ENCODE measurements at places on chromosomes 6 and 20.

GRCh38 chr6:33144373-33144772 is 47.9 kb downstream of the COL11A2 start:
- no peak for DNase-seq

GRCh38 chr6:37025621-37026466 is 20.4 kb downstream of the FGD2 start:
- DNase-seq: no peak

GRCh38 chr6:14641423-14642135 is 524.0 kb downstream of the CD83 start:
- no peak for DNase-seq

GRCh38 chr6:26104457-26105108 is 17.4 kb downstream of the HFE start:
- DNase-seq: no peak

- no peak for DNase-seq
Measured at GRCh38 chr20:56835829-56836550, 206.9 kb downstream of the TFAP2C start.

- DNase-seq: no peak
Measured at GRCh38 chr6:109484122-109484521, 1.1 kb upstream of the ZBTB24 start.

GRCh38 chr6:3253597-3253961 is 5.2 kb upstream of the PSMG4 start:
- DNase-seq: no peak

DNA sequence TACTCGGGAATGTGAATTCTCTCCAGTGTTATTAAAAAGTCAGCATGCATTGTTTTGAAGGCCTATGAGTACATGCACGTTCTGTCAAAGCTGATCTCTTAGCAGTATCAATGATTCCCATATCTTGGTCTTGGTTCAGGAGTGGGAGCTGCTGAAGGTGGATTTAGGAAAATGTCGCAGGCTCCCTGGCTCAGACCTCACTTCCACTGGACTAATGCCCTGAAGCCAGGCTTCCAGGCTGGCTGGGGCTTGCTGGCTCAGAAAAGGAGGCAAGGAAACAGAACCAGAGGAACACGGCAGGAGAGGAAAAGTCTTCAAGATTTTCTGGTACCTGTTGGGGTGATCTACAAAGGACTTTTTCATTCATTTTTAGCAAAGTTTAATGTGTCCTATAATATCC is 81.6 kb downstream of the OLIG3 start:
- no peak for DNase-seq

DNA sequence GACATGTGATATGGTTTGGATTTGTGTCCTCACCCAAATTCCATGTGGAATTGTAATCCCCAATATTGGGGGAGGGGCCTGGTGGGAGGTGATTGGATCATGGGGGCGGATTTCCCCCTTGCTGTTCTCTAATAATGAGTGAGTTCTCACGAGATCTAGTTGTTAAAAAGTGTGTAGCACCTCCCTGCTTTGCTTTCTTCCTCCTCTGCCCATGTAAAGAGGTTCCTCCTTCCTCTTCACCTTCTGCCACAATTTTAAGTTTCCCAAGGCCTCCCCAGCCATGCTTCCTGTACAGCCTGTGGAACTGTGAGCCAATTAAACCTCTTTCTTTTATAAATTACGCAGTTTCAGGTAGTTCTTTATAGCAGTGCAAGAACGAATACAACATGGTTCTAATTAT is 2.1 kb upstream of the ZNF451 start:
- DNase-seq: no peak

DNA sequence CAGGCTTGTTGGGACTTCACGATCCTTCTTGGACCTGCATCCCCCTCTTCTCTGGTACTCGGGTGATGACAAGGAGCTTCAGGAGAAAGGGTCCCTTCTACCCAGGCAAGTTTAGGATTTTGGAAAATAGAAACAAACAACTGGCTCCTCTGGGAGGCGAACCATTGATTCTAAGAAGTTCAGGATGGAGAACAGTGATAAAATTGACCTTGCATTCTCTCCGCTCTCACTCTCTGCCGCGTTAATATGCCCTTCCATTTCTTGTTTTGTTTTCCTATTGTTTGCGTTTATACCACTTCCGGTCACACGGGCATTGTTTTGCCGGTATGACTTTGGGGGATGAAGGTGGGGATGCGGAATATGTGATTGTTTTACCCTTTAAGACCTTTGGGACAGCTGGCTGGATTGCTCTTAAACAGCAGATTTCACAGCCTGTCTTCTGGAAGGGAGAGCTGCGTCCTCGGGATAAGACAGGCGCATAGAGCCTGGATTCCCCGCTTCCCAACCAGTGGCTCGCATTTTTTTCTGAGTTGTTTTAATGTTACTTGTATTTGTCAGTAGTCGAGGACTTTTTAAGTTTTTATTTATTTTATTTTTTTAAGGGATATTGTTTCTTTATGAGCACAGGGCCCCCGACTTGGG is 144.3 kb upstream of the ZNF184 start:
- no peak for DNase-seq

- no peak for DNase-seq
Measured at GRCh38 chr20:50027611-50028105, 44.9 kb downstream of the SNAI1 start.

DNA sequence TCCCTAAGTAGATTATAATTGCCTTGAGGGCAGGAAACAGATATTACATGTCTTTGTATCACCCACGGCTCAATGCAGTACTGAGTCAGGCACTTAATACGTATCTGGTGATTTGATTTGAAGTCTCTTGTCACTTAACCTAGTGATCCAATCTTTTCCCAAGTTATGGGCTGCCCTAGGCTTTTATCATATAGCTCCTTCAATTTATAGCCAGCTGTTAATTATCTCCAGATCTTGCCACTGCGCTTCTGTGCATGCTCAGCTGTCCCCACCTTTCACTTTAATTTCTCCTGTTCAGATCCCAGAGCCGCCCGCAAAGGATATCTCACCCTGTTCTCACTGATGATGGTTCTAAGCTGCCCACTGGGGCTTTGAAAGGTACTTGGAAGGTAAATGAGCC is 41.9 kb downstream of the SNHG17 start:
- DNase-seq: no peak

DNA sequence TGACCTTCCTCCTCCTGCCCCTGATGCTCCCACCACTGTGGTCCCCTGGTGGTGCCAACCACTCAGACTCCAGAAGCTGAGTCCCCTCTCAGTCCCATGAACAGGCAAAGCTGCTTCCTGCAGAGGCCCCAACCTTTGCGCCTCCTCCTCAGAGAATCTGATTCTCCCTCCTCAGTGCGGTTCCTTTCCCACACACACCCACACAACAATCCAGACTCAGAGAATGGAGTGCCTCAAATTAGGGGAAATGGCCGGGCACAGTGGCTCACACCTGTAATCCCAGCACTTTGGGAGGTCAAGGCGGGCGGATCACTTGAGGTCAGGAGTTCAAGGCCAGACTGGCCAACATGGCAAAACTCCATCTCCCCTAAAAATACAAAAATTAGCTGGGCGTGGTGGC is 23.0 kb downstream of the RIPOR3 start:
- no peak for DNase-seq

DNA sequence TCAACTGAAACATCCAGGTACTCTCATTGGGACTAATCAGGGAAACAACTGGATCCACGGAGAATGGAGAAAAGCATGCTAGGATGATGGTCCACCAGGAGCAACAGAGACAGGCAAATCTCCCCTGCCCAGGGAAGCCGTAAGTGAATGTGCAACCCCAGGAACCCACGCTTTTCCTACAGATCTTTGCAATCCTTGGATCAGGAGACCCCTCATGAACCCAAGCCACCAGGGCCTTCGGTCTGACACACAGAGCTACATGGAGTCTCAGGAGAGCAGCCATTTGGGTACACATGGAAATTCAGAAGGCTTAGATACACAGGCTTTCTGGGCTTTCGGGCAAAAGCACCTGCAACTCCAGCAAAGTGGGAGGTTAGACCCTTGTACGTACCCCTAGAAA is 122.1 kb upstream of the PTCHD4 start:
- no peak for DNase-seq

DNA sequence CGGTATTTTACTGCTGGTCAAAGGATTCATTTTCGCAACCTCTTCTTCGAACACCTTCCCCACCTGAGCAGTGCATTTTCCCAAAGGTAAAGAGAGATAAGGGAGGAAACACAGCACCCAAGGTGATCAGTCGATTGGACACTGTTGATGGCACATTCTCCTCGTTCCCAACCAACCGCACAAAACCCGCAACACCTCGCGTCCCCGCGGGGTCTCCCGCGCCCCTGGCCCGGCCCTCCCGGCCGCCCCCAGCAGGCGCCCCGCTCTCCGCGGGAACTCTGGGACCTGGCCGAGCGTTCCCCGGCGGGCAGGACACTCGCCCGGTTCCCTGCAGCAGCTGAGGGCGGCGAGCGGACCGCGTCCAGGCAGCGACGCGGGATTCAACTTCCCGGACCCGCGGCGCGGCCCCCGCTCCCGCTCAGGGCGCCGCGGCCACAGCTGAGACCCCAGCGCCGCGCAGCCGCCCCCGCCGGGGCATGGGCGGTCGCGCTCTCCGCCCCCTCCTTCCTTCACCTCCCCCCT is 506 bp downstream of the RGS17 start:
- no peak for DNase-seq

DNA sequence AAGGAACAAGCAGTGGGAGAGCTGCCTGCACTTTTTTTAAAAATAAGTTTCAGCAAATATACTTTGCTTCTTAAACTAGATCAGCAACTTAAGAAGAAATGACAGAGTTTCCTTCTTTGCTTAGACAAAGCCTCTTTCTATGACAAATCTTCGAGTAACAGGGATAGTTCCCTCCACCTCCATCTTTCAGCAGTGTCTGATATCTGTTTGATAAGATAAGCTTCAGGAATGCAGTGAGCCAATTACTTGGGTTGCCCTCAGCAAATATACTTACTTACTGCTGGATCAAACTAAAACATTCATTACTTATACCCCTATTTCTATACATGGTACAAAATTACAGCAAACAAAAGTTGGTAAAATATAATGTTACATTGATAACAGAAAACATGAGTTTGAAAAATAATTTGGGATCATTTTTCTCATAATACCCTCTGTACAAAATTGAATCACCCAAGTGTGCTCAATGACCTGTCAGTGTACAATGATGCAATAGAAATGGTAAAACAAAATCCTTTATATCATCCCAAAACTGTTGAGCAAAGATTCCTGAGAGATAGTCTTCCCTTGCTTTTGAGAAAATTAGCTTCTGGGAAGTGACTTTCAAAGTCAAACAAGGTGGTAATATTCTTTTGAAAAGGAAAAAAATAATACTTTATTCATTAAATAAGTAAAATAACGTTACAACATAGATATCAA is 24.5 kb downstream of the FRK start:
- DNase-seq: no peak
